Renal cortical epithelial cell (primary cell): ENCODE measurements at places on chromosomes 16 and 17. TPM values are rescaled to one million over a fixed set of nuclear protein-coding genes. Genes with fewer than 3 reads are reported as not detected.

Gene CD68
- 4.2 and 7.6 TPM in 2 replicates for total RNA-seq

Gene ARL5C
- total RNA-seq = not detected in 2 replicates

- DNase-seq = no peak
Measured at GRCh38 chr17:73748508-73748907, 104.3 kb upstream of the SDK2 start.

DNA sequence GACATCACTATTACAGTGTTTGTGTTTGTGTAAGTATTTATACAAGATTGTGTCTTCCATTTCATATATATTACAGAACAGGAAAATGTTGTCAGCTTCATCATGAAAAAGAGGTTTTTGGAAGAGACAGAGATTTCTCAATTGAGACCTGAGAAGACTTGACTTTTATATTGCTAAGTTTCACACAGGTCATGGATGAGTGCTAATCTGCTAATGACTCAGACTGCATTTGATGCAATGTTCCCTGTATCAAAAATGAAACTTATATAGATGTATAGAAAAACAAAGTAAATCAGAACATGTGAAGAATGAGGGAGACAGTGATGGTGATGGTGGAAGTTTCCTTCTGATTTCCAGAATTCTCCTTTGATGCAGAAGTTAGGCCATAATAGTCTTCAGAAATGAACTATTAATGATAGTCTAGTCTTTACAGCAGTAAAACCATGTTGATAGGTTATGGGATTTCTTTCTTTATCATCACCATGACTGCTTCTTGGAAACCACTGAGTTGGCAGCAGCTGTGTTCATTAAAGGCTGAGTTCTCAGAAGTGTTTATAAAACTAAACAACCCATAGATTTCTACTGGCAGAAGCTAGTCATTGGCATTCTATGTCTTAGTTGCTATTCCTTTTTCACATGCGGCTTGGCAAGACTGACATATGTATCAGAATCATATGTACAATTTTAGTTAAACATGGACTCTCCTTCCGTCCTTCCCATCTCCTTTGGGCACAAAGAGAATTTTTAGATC, 56.1 kb downstream of the PCTP start:
- DNase-seq = peak; percentile 21

GRCh38 chr17:51006601-51007000, 114.1 kb downstream of the SPAG9 start:
- DNase-seq = peak; percentile 39

GRCh38 chr17:79630821-79631639, 20.2 kb upstream of the RBFOX3 start:
- DNase-seq = no peak

GRCh38 chr17:80761110-80761871, 216.7 kb downstream of the RPTOR start:
- DNase-seq = peak; percentile 83
